Stimulated activated CD4-positive, alpha-beta T cell treated with anti-CD3 and anti-CD28 coated beads, Interleukin-1b, Interleukin-23, amount 100 ng/mL, for 24 hours (primary cell): ENCODE measurements at places on chromosomes 6 and 20.

GRCh38 chr6:46876126-46876525 is 45.6 kb downstream of the ADGRF5 start:
- DNase-seq, result no peak

DNA sequence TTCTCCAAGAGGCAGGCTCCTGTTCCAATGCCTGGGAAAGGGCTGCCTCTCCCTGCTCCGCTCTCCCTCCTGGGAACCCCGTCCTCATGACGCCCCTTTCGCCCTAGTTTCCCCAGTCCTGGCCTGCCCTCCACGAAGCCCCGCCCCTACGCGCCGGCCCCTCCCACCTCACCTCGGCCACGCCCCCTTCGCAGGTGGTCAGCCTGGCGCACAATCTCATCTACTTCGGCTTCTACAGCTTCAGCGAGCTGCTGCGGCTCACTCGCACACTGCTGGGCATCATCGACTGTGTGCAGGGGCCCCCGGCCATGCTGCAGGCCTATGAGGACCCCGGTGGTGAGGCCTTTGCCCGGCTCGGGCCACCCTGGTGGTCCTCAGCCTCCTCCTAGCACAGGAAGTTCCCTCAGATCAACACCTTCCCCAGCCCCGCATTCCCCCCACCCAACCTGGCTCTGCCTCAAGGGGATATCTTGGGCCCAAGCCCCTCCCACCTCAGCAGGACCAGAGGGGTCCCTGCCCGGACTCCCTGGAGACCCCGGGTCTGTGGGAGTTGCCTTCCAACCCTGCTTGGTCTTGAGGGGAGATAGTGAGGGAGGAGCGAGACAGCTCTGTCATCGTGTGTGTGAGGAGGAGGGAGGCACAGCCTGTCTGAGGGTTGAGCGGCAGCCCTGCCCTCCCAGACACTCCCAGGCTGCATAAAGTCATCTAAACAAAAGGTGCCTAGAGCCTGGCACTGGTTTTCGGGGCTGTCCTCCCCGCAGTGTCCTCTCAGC is 40.3 kb downstream of the UQCC2 start:
- DNase-seq, result no peak

DNA sequence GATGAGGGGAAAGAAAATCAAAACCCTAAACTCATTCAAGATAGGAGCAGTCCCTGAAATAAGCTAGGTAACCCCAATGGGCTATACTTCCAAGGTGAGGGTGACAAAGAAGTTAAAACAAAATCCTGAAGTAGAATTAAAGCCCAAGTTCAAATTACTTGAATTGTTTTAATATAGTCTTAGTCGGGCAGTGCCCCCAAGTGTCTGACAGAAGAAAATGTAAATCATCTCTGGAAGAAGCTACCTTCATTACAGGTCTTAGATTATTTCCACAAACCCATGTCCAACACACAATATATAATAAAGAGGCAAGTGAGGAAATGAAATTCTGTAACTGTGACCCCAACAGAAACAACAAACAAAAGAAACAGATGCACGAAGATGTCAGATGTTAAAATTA is 36.8 kb upstream of the L3MBTL3 start:
- no peak for DNase-seq

DNA sequence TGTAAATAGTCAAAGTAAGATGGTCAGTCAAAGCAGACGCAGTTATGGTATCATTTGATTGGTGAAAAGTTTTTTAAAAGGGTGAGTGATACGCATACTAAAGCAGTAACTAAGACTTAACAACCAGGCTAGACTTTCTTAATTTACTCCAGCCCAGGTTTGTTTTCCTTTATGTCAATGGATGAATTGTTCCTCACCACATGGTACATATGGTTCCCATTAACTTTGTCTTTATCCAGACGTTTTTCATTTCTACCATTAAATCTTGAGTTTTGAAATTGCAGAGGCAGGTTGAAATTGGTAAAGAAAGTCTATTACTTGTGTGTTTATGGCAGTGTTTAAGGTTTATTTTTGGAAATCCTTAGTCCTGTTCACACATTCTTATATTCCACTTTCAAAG is 98.5 kb upstream of the SCGN start:
- DNase-seq, result no peak
